Glutamatergic neuron (in vitro differentiated cells): ENCODE measurements at places on chromosomes 5 and 9. TPM values are rescaled to one million over a fixed set of nuclear protein-coding genes. Genes with fewer than 3 reads are reported as not detected.

DNA sequence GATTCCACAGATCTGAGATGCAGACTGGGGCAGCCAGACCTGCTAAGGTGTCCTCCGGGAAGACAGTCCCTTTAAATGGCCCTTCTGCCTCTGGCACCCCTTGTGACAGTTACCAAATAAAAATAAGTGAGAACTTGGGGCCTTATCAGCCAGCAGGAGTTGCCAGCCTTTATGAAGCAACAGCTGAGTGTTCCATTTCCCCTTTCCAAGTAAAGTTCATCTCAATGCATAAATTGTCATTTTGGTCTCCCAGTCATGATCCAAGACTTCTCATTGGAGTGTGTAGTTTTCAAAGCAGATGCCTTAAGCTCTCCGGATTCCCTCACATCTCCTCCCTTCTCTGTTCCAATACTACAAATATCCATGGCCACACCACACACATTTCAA lies 4.1 kb downstream of the PTCH1 start:
- H3K4me3 ChIP-seq = peak overlapping the region; percentile 93
- H3K27me3 ChIP-seq = peaks cover 27% of the 10 kb centered on the region
- H3K4me1 ChIP-seq = peaks cover 20% of the 10 kb centered on the region
- no peak for DNase-seq
- no peak overlapping the region for H3K27ac ChIP-seq
- peaks cover 4% of the 10 kb centered on the region for H3K36me3 ChIP-seq

The DNAH5 gene
- total RNA-seq = 0.20 TPM

DNA sequence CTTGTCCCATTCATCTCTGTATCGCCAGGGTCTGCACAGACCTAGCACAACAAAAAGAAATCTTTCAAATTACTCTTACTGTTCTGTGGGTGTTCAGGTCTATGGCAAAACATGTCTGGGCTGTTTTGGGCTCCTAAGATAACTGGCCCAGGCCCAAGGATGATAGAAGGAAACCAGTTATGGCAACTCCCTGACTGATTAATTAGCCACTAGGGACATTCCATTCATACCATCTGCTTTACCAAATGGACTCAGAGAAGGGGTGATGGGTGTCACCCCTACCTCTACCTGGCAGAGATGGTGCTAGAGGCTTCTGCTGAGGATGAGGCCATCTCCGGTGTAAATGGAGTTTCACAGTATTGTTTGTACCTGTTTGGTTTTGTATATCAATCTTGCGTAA lies 1.9 kb downstream of the SLC31A2 start:
- H3K27me3 ChIP-seq = peaks cover 3% of the 10 kb centered on the region
- DNase-seq = no peak
- H3K4me3 ChIP-seq = peak overlapping the region; percentile 67
- no peaks in the 10 kb centered on the region for H3K36me3 ChIP-seq

DNA sequence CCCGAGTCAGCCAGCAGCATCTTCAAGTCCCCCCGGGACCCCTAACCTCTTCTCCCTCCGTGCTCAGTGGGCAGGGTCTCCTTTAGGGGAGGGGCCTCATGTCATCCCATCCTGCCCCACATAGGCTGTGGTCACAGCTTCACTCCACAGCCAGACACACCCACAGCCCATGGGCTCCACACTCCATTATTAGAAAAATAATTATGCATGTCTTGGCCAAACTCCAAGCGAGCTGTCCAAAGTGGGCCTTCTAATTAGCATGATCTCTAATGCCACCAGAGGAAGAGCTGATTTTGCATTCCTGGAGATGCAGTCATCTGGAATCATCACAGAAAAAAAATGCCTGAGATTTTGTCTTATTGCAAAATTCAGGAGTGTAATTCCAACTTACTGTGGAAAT lies 418.2 kb downstream of the IRX2 start:
- H3K27me3 ChIP-seq = peaks cover 8% of the 10 kb centered on the region
- H3K4me1 ChIP-seq = peaks cover 5% of the 10 kb centered on the region
- no peak overlapping the region for H3K4me3 ChIP-seq
- no peak overlapping the region for H3K27ac ChIP-seq

GRCh38 chr5:10489810-10490426 lies 48.2 kb downstream of the ROPN1L start:
- no peak for DNase-seq
- H3K36me3 ChIP-seq = peaks cover 10% of the 10 kb centered on the region
- H3K4me1 ChIP-seq = peaks cover 3% of the 10 kb centered on the region
- peaks cover 10% of the 10 kb centered on the region for H3K27me3 ChIP-seq
- H3K27ac ChIP-seq = no peak overlapping the region
- no peak overlapping the region for H3K4me3 ChIP-seq

DNA sequence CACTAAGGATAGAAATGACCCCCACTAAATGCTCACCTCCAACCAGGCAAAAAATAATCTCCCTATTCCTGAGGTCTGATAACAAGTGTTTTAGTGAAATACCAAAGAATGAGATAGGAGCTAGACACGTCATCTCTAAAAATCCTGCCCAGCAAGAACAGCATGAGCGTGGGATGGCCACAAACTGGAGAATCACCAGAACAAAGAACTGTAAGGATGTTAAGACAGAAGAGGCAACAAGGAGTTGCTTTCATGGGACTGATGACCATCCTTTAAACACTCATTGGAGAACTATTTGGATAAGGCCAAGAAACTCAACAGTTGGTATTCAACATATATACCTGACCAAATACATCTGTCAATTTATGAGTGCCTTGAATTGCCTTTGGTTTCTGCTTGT lies 113.7 kb downstream of the RASEF start:
- no peak overlapping the region for H3K27ac ChIP-seq
- H3K36me3 ChIP-seq = no peaks in the 10 kb centered on the region
- DNase-seq = no peak
- peaks cover 2% of the 10 kb centered on the region for H3K27me3 ChIP-seq
- H3K4me3 ChIP-seq = no peak overlapping the region
- H3K4me1 ChIP-seq = no peaks in the 10 kb centered on the region

DNA sequence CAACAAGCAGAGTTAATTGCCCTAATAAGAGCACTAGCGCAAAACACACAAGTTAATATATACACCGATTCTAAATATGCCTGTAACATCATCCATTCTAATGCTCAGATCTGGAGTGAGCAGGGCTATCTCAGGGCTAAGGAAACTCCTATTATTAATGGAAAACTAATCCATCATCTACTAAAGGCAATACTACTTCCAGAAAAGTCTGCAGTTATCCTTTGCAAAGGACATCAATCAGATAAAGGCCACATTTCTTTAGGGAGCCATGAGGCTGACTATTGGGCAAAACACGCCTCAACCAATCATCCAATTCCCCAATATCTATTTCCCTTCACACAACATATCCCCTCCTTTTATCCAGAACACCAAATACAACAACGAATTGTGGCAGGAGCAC lies 1032.3 kb upstream of the NUDT12 start:
- no peaks in the 10 kb centered on the region for H3K27me3 ChIP-seq
- H3K4me1 ChIP-seq = peaks cover 12% of the 10 kb centered on the region
- DNase-seq = no peak
- no peak overlapping the region for H3K4me3 ChIP-seq

The CTXN3 gene
- not detected for total RNA-seq

GRCh38 chr9:81605170-81605670 lies 84.1 kb downstream of the TLE1 start:
- peaks cover 24% of the 10 kb centered on the region for H3K4me1 ChIP-seq
- no peak for DNase-seq
- no peak overlapping the region for H3K4me3 ChIP-seq
- H3K27ac ChIP-seq = peak overlapping the region; percentile 56
- H3K36me3 ChIP-seq = peaks cover 28% of the 10 kb centered on the region
- peaks cover 12% of the 10 kb centered on the region for H3K27me3 ChIP-seq

The STING1 gene
- not detected for total RNA-seq

GRCh38 chr9:109447329-109448076 lies 50.6 kb downstream of the PTPN3 start:
- peaks cover 7% of the 10 kb centered on the region for H3K27me3 ChIP-seq
- DNase-seq = no peak
- no peak overlapping the region for H3K27ac ChIP-seq
- no peak overlapping the region for H3K4me3 ChIP-seq
- peaks cover 3% of the 10 kb centered on the region for H3K4me1 ChIP-seq
- H3K36me3 ChIP-seq = peaks cover 4% of the 10 kb centered on the region

DNA sequence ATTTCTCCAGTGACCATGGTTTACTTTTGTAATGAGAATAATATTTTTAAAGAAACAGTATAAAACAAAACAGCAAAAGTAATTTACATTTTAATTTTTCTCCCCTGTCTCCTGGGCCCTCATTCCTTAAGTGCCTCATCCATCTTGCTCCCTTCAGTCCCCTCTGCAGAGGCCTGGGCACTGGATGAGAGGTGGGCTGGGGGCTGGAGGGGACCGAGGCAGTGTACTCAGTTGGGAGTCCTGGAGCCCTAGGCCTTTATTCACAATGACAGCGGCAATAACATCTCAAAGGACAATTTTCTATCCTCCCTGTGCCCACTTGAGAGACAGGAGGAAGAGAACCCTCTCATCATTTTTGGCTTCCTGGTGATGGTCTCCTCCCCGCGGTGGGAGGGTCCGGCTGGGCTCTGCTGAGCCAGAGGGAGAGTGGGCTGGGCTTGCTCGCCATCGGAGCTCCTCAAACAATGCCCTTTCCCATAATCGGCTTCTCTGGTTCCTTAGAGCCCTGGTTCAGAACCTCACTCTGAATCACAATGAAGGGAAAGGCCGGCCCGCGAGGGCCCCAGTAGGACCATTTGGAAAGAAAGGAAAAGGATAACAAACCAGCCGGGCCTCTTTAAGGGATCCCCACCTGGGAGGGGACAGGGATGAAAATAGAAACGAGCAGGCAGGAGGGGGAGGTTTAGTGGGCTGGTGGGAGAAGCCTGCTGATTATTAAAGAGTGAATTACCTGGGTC lies 9.7 kb upstream of the SMIM32 start:
- peaks cover 8% of the 10 kb centered on the region for H3K27me3 ChIP-seq
- peaks cover 3% of the 10 kb centered on the region for H3K36me3 ChIP-seq
- peak overlapping the region; percentile 36 for H3K27ac ChIP-seq
- peak; percentile 40 for DNase-seq

- peaks cover 2% of the 10 kb centered on the region for H3K27me3 ChIP-seq
- no peaks in the 10 kb centered on the region for H3K4me1 ChIP-seq
- no peak for DNase-seq
- H3K36me3 ChIP-seq = peaks cover 9% of the 10 kb centered on the region
- no peak overlapping the region for H3K4me3 ChIP-seq
Observed at GRCh38 chr9:99523838-99524237, 297.8 kb upstream of the NR4A3 start.

- no peaks in the 10 kb centered on the region for H3K27me3 ChIP-seq
- no peaks in the 10 kb centered on the region for H3K36me3 ChIP-seq
- H3K4me1 ChIP-seq = peaks cover 8% of the 10 kb centered on the region
Observed at GRCh38 chr5:90182726-90183125, 226.8 kb downstream of the CETN3 start.
